ENCODE measurements at places on chromosomes 4 and X. TPM values are rescaled to one million over a fixed set of nuclear protein-coding genes. Genes with fewer than 3 reads are reported as not detected.
A peak's percentile ranks its signal among the peaks of the same experiment; 100 is the strongest.

DNA sequence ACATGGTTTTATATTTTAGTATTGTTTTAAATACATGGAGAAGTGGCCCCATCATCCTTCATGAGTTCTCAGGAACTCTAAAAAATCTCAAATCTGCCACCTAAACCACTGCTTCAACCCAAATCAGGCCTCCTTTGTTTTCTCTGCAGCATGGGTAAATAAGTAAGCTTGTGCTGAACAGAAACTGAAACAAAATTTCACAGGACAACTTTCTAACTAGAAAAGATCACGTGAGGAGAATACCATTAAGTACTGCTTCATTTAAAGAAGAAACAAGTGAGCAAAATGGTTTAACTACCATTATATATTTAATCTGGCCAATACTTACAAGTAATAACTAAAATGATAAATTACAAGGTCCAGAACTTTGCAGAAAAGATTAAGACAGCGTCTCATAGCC lies 2.5 kb downstream of the ARAP2 start:
- no peak for DNase-seq

DNA sequence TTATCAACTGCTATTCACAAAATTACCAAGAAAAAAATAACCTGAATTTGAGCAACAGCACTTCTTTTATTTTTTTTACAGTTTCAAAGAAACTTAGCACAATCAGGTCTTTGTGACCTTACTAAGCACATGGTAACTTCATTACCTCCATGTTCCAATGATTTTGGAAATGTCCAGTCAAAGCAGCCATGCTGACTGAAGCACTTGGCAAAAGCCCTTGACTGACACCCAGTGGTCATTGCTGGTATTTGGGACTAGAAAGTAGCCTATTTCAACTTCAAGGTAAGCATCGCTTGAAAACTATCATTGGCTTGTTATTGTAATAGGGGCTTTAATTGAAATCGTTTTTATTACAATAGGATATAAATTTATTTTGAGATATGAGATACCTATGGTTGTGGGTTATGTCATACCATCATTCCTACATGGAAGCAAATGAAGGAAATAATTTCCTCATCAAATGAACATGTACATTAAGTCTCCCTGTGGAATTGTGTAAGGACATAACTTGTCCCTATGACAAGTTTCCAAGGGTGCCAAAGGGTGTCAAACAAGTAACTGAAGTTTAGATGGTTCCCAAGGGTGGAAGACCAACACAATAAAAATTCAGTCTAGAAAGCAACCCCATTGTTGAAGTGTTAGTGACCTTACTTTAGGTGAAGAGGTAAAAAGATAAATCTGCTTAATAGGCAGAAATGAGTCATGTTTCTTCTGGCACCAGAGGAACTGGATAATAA lies 15.2 kb upstream of the ANXA10 start:
- peak; percentile 11 for DNase-seq

The EXOC1L gene
- not detected for polyA plus RNA-seq

The MAP3K15 gene
- 0.07 TPM for polyA plus RNA-seq

The BTK gene
- polyA plus RNA-seq: not detected

The FAM13A gene
- 12.3 TPM for polyA plus RNA-seq

DNA sequence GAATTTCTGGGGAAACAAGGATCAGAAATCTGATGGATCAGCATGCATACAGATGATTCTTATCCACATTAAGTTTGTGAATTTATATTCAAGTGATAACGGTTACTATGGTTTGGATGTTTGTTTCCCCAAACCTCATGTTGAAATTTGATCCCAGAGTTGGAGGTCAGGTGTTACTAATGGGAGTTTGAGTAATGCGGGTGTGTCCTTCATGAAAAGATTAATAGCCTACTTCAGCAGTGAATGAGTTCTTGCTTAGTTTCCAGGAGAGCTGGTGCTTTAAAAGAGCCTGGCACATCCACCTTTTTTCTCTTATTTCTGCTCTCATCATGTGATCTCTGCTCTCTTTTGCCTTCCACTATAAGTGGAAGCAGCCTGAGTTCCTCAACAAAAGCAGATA lies 712.4 kb downstream of the IL1RAPL1 start:
- DNase-seq: no peak

DNA sequence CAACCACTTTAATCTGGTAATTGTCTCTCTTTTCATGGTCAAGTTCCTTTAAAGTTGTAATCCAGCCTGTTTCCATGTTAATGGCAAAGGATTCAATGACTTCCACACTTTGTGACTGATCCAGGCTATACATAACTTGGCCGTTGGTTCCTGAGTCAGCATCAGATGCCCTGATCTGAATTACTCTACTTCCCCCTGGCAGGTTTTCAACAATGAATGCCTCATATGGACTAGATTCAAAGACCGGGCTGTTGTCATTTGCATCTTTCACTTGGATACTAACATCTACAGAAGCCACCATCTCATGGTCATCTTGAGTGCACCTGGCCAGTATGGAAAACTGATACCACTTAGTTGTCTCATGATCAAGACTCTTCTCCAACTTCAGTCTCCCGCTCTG lies 62.6 kb upstream of the MTNR1A start:
- no peak for DNase-seq

GRCh38 chr4:47824840-47825239 lies 13.0 kb downstream of the CORIN start:
- DNase-seq: no peak

- peak; percentile 27 for DNase-seq
These were observed 30.8 kb downstream of the DIAPH2 start for GRCh38 chrX:96715481-96715880.

GRCh38 chr4:63379750-63380522 lies 1029.3 kb downstream of the TECRL start:
- no peak for DNase-seq

- no peak for DNase-seq
These were observed 150.1 kb downstream of the HNRNPD start for GRCh38 chr4:82223715-82224114.

- DNase-seq: no peak
These were observed 140.3 kb upstream of the SMAD1 start for GRCh38 chr4:145341381-145341780.

DNA sequence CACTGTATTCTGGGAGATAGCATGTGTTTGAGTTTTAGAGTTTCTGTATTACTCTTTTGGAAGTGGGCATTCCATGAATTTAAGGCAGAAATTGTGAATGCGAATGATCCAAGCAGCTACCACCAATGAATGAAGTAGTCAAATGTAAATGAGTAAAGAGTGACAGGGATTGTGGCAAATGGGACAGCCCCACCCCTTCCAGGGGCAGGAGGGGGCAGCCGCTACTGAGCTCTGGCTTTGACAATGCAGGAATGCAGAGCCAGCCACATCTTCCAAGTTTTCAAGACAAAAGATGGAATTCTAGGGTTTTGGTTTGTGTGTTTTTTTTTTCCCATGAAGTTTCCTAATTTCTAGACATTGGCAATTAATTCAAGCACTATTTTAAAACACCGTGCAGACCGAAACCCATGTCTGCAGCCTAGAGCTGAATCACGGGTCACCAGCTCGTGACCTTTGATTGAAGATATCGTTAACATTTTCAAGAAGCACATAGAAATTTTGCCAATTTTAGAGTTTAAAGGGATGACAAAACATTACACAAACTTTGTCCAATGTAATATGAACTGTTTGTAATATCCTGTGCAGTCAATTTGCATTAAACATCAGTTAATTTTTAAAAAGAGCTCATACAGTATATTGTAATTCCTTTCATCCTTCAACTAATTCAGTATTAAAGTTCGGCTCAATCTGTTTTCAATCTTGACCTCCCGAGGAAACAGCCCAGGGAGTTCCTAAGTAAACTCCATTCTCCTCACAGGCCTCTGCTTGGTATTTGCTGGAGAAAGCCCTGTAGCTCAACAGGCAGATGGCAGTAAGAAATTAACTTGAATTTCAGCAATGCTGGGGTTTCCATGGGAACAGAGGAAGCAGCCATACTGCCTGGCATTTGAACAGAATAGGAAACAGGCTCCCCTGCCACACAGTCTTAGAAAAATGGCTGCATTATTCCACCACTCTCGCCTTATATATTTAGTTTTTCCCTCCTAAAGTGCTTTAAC lies 83.4 kb downstream of the UCHL1 start:
- DNase-seq: peak; percentile 94

- DNase-seq: peak; percentile 31
These were observed 99.1 kb downstream of the ARHGAP10 start for GRCh38 chr4:147830987-147831386.

DNA sequence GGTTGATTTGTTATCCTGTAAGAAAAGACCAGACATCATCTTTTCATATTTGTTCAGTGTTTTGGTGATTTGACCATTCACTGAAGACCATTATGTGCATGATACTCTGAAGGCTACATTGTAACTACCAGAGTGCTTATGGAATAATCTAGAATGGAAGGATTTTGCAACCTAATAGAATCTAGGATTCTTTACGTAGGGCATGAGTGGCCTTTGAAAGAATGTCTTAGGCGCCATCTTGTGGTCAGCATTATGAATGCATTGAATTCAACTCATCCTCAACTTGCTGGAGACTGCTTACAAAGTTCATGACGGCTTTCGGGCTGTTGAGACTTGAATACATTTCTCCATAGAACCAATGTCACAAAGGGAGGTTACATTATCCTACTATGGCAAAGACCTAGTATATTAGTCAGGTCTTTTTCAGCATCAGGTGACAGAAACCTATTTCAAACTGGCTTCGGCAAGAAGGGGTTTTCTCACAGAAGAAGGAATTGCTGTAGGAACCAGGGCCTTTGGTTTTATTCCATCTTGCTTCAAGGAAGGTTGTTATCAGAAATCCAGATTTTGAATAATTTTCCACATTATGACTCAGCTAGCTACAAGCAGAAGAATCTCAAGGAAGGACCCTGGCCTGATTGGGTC lies 104.1 kb downstream of the GPAT3 start:
- DNase-seq: no peak

The SH3BGRL gene
- 150 TPM for polyA plus RNA-seq

- no peak for DNase-seq
These were observed 1014.8 kb downstream of the C4orf33 start for GRCh38 chr4:130110770-130111169.

The NEXMIF gene
- polyA plus RNA-seq: under 0.01 TPM

- no peak for DNase-seq
These were observed 114.3 kb upstream of the TEX13C start for GRCh38 chrX:125205133-125205917.

The SMS gene
- polyA plus RNA-seq: 26.0 TPM

GRCh38 chr4:146932116-146932515 lies 13.5 kb downstream of the TTC29 start:
- DNase-seq: no peak

The SLC9A7 gene
- 21.5 TPM for polyA plus RNA-seq

The CLNK gene
- polyA plus RNA-seq: not detected

The ARL13A gene
- not detected for polyA plus RNA-seq

DNA sequence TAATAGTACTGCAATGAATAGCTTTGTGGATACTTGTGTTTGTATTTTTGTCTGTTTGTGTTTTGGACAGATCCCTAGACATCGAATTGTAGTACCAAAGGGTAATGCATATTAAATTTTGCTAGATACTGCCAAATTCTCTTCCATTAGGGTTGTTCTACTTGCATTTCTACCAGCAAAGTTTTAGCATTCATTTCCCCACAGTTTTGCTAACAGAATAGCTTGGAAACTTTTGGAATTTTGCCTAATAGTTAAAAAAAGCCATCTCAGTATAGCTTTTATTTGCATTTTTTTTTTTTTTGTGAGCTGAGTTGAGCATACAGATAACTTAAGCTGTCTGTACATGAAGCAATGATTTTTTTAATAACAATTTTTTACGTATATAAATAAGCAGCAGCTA lies 1084.9 kb downstream of the ADGRL3 start:
- DNase-seq: no peak

- DNase-seq: no peak
These were observed 143.4 kb downstream of the TRIML1 start for GRCh38 chr4:188282471-188283232.

- no peak for DNase-seq
These were observed 52.4 kb upstream of the UCP1 start for GRCh38 chr4:140621161-140621560.

DNA sequence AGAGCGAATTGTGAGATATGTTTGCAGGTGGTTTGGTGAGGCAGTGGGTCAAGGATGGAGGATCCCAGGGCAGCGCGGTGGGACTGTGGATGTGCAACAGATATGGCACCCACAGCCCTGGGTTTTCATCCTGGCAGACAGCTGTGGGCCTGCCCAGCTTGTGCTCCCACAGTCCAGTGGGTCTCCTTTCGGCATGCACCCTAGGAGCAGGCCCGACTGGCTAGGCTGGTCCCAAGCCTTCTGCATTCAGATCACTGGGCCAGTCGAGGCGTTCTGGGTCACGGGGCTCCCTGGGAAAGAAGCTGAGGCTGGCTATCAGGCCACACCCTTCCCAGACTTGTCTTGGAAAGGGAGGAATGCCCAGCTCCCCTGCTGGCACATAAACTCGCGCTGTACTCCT lies 2289.6 kb downstream of the ARAP2 start:
- no peak for DNase-seq

- DNase-seq: no peak
These were observed 52.5 kb upstream of the TTC29 start for GRCh38 chr4:146998157-146998556.

The YIPF7 gene
- not detected for polyA plus RNA-seq

DNA sequence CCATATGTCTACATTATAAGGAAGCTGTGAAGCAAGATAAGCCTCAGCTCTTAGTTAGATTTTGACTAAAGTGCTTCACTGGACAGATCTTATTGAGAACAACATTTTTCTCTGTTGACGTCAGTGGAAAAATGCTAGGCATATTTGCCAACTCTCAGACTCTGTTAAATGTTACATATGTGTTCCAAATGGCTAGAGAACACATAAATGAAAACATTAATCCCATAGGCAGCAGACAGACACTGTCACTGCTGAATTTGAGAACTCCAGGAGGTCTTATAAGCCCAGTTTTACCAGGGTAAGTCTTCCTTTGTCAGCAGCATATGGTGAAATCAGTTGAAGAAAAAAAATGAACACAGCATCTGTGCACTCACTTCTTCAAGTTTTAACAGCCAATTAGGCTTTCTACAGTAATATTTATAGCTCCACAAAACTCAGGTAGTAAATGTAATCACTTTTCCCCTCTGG lies 186.9 kb downstream of the CAMK2D start:
- DNase-seq: no peak

DNA sequence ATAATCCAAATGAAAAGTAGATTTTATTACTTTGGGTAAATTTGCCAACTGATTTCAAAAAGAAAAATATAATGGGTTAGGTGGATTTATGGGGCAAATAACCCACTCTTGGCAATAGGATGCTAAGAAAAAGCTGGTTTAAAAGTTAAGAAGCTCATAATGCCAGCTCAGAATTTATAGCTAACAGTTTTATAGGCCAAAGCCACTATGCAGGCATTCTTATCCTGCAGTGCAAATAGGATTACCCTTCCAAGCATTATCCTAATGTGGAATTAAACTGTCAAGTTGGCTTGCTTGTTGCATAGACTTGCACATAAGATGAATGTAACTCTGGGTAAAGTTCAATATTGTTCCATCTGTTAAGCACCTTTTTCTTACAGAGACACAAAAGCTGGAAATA lies 703.0 kb downstream of the PCDH18 start:
- no peak for DNase-seq

The TMPRSS11D gene
- not detected for polyA plus RNA-seq

DNA sequence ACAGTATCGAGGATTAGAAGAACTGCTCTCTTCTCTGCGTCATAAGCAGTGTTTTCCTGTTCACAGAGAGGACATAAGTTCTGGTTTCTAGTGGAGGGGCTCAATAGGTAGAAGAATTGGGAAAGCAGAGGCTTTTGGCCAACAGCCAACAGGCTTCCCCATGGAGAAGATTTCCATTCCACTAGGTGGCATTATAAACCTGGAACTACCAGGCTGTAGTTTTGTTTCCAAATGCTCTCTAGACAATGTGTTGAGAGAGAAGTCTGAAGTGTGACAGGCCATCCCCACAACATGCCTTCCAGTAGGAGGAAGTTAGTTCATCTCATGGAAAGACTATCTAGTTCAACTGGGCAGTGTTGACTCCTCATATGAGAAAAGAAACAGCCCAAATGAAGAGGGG lies 63.8 kb upstream of the ANXA10 start:
- no peak for DNase-seq
